Central memory CD8-positive, alpha-beta T cell (primary cell): ENCODE measurements at places on chromosomes 7 and 10.

- DNase-seq: no peak
Observed at GRCh38 chr10:116444527-116445142, 17.0 kb downstream of the PNLIPRP3 start.

GRCh38 chr7:107372298-107372697, 97.6 kb upstream of the GPR22 start:
- DNase-seq: no peak

- no peak for DNase-seq
Observed at GRCh38 chr7:100126239-100126930, 382 bp upstream of the MBLAC1 start.

DNA sequence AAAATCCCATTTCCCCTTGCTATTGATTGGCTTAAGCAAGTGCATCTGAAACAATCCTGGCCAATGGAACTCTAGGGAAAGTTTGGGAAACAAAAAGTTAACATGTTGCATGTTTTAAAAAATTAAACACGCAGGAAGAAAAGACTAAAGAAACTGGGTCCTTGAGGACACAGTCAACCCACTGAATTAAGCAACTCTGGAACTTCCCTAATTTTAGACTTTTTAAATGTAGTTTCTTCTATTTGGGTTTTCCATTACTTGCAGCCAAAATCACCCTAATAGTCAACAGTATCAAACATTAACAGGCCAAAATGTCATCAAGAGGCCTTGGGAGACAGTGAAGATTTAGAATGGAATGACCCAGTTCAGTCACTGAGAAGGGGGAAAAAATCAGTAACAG, 40.6 kb downstream of the OSBPL3 start:
- DNase-seq: no peak

DNA sequence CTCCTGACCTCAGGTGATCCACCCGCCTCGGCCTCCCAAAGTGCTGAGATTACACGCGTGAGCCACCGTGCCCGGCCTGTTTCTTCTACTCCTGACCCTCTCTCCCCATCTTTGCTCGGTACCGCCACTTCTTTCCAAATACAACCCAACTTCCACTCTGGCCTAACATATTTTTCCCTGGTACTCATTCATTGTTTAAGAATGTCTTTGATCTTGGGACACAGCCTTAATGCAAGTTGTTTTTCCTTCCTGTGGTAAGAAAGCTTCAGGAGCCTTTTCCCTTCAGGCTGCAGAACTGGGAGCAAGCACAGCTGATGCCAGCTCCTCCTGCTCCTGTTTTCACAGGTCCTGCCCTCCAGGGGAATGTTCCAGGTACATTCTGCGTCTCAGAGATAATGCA, 13.7 kb downstream of the CALML3 start:
- DNase-seq: no peak

- no peak for DNase-seq
Observed at GRCh38 chr7:140084972-140085371, 22.2 kb upstream of the PARP12 start.

DNA sequence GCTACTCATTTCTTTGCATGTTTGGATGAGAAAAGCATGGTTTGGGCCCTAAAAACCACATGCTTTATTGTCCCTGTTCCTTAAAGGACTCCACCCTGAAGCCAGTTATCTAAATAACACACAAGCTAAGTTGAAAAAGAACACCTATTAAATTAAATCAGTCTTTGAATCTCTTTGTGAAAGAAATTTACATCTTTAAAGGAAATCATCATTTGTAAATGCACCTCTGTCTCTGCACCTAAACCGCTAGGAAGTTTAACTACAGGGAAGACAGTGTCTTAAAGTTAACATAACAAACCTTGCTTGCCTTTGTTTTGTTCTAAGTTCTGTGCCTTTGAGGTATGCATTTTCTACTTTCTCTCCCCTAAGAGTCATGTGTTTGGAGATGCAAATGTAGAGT, 52.6 kb downstream of the HTR7 start:
- DNase-seq: no peak

- DNase-seq: no peak
Observed at GRCh38 chr7:130953196-130953595, 219.2 kb upstream of the KLF14 start.

DNA sequence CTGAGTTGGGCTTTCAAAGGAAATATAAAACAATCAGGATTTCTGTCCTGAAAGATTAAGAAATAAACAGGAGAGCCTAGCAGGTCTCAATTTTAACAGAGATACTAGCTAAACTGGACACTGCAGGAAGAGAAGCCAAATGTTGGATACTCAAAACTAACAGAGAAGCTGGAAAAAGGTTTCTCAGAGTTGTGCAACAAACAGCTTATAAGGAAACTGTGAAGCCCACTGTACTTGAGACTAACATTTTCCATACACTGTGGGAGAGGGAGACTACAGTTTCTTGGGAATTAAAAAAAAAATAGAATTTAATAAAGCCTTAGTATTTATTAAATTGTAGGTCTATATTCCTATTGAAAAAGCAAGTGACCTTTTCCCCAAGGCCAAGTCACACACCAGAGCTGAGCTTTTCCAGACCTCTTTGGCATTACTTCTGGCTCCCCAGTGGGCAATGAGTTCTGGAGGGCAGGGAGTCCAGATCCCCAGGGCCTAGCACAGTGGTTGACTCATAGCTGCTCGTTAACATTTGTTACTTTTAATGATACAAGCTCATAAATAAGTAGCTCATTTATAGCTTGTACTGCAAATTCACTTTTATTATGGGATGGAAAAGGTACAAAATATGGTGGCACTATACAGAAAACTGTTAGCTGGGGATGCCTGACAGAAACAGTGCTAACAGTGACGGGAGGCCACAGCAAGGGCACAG, 68.3 kb downstream of the MINDY3 start:
- no peak for DNase-seq

DNA sequence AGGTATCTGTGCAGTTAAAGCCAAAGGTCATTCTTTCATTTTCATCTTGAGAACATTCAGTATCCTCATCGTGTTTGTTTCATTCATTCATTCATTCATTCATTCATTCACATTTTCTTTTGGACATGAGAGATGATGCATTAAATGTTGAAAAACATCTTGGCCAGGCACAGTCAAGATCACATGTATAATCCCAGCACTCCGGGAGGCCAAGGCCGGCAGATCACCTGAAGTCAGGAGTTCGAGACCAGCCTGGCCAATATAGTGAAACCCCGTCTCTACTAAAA, 34.3 kb downstream of the APBB1IP start:
- no peak for DNase-seq

DNA sequence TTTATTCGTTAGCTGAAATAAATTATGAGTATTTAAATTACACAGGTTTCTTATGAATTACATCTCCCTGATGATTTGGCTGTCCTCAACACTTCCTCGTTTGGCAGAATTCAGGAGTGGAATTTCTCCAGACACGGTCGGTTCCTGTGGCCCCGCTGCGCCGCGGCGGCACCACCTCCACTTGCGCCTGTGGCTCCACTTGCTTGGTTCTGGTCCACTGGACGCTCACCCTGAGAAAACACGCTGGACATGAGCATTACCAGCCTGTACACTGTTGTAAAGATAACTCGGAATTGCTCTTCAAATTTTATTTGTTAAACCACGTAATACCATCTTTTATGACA, 85.3 kb downstream of the ZNF33B start:
- no peak for DNase-seq

GRCh38 chr10:93131986-93132385, 58.3 kb downstream of the CYP26A1 start:
- no peak for DNase-seq

DNA sequence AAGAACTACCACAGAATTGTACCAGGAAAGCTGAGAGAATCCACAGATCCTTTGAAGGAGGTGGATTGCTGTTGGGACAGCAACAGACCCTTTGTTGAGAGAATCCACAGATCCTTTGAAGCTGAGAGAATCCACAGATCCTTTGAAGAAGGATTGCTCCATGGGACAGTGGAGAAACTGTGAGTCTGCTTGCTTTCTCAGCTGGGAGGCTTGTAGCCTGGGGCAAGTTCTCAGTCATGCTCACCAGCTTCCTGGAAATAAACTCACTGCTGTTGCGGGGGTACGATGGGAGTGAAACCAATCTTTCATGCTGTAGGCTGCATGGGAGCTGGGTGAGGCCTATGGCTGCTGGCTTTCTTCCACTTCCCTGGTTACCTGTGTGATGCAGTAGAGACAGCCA, 106.3 kb downstream of the C7orf25 start:
- no peak for DNase-seq

GRCh38 chr7:39428221-39428620, 138.0 kb upstream of the YAE1 start:
- no peak for DNase-seq

GRCh38 chr7:27303026-27303425, 60.4 kb downstream of the EVX1 start:
- DNase-seq: no peak

- DNase-seq: no peak
Observed at GRCh38 chr10:117135026-117135372, 3.1 kb downstream of the VAX1 start.

DNA sequence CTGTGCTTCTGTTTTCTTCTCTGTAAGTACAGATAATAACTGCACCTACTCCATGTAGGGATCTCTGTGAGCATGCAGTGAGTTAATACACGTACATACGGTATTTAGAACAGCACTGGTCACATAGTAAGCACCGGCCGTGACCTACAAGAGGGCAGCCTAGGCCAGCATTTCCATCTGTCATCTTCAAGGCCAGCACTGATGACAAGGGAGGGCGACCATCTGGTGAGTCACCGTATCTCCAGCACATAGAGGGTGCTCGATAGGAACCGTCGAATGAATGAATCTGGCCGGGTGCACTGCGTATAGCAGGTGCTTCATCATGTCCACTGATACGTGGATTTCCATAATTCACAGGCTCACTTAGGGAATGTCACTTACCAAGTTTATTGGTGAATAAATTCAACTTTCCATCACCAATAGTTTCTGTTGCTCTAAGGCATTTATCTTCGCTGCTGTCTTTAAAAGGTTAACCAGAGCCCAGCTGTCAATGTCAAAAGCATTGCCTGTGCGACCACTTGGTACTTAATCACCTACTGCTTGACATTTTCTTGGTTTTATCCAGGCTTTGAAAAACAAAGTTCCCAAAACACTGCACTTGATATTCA, 8.3 kb downstream of the NOD1 start:
- no peak for DNase-seq

- no peak for DNase-seq
Observed at GRCh38 chr7:135666846-135667245, 4.5 kb downstream of the STMP1 start.

- DNase-seq: no peak
Observed at GRCh38 chr10:78412605-78413004, 378.9 kb downstream of the RPS24 start.

DNA sequence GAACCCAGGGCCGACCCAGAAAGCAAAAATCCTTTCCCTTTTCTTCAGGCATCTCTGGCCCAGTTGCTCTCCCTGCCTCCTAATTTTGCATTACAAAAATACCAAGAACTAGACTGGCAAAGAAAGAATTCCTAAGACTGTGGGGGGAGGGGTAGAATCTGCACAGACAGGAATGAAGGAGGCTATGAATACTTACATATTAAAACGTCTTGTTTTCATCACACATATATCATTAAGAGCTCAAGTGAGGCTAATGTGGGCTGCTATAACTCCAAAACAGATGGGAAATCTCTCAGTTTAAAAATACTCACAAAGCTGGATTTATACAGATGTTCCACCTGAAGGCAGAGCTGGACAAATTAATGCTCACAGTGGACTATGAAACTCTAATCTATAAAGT, 29.2 kb upstream of the MKX start:
- DNase-seq: no peak

DNA sequence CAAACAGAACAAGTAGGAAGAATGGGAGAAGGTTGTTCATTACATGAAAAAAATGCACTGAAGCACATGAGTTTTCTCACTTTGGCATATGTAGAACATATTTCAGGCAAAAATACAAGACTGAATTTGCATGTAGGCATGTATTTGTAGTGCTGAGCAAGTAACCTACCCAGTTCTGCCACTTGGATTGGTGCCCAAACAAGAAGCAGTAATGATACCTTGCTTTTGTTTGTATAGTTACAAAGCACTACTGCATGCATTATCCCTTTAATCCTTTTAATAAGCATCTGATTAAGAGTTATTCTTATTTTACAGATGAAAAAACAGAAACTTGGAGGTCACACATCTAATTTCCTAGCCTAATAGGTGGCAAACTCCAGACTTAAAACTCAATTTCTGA, 23.1 kb upstream of the CTTNBP2 start:
- no peak for DNase-seq
